ENCODE measurements at places on chromosomes 3 and 15.

GRCh38 chr3:84835366-84835765, 123.4 kb upstream of the CADM2 start:
- no peak for DNase-seq

GRCh38 chr3:49026536-49026935, 2.7 kb downstream of the IMPDH2 start:
- DNase-seq = no peak

DNA sequence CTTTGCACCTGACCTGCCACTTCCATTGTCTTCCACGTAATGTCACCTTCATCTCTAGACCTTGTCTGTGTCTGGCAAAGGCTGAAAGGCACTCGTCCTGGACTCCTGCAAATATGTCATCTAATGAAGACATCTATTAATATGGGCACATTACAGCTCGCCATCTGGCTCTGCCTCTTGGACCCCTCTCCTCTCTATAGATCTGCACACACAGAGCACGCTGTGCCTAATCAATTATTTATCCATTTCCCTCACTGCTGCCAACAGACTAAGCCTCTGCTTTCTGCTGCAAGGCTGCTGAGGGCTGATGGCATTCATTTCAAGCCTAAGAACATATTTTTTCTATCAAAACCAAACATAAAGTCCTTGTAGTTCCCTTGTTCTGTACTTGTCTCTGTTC, 573.0 kb downstream of the TUSC7 start:
- DNase-seq = no peak

- no peak for DNase-seq
Measured at GRCh38 chr3:61796911-61797310, 235.5 kb downstream of the PTPRG start.

- no peak for DNase-seq
Measured at GRCh38 chr15:57031605-57032004, 113.2 kb downstream of the TCF12 start.

GRCh38 chr3:178233371-178234071, 302.7 kb upstream of the KCNMB2 start:
- no peak for DNase-seq

All from ascending aorta (tissue), 2 donors.